ENCODE measurements at places on chromosomes 5 and 9.

GRCh38 chr9:129177443-129177790 lies 644 bp downstream of the IER5L start:
- peak; percentile 66 for DNase-seq

GRCh38 chr9:76906647-76906975 lies 697 bp upstream of the PRUNE2 start:
- no peak for DNase-seq

GRCh38 chr5:89267788-89268187 lies 384.8 kb upstream of the MEF2C start:
- no peak for DNase-seq

GRCh38 chr5:166768536-166768935 lies 1522.9 kb upstream of the WWC1 start:
- no peak for DNase-seq

- DNase-seq, result no peak
These were observed 26.7 kb upstream of the FCN1 start for GRCh38 chr9:134944351-134944802.

- no peak for DNase-seq
These were observed 110.0 kb downstream of the ISOC1 start for GRCh38 chr5:129204525-129204924.

DNA sequence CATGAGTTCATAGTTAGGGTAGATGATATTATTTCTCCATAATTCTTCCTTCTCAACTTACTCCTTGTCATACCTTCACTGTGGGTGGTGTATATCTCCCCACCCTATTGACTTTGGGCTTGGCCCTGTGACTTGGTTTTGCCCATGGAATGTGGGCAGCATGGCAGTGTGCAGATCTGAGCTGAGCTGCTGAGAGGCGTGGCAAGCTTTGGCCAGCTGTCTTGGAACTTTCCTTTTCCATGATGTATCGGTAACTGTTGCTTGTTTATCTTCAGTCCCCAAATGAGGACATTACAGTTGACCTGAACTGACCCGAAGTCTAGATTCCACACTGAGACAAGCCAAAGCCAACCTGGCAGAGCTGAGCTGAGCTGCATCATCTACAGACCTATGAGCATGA lies 70.4 kb downstream of the RALGPS1 start:
- no peak for DNase-seq

- no peak for DNase-seq
These were observed 114.6 kb upstream of the ADAMTSL1 start for GRCh38 chr9:18359335-18359734.

- no peak for DNase-seq
These were observed 1085.7 kb downstream of the TAF11L14 start for GRCh38 chr5:18720002-18720401.

DNA sequence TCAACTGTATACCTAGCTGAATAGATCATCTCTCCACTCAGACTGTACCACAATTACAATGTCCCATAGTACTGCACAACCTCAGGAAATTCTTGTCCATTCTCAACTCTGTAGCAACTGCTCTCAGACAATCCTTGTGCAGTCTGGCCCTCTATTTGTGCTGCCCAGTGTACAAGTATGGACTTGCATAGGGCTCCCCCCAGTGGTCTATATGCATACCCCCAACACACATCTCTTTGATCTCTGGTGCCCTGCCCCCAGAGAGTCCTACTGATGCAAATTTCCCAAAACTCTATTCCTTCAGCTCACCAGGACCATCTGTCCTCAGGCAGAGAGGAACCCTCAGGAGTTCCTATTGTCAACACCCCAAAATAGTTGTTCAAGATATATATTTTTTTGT lies 205.3 kb downstream of the SLCO4C1 start:
- peak; percentile 5 for DNase-seq

- DNase-seq, result no peak
These were observed 156.4 kb upstream of the IRX4 start for GRCh38 chr5:2039180-2039531.

- no peak for DNase-seq
These were observed 69.6 kb upstream of the NR5A1 start for GRCh38 chr9:124576751-124577150.

DNA sequence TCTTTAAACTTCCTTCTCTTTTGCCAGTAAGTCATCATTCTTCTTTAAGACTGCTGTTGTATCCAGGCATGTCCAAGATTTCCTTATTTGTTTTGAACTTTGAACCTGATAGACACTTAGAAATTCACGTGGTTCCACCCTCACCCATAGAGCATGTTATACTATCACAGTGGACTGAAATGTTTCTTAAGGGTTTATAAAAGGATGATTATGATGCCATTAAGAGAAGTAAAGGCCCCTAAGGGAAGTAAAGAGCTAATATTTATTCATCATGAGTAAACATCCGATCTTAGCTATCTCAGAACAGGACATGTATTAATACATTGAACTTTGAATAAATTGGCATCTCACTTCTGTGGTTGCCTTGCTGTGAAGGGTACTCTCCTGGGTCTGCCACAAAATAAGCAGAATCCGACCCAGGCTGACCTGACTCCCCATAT lies 49.8 kb downstream of the PRKACG start:
- no peak for DNase-seq

GRCh38 chr9:134618163-134618832 lies 23.3 kb upstream of the COL5A1 start:
- no peak for DNase-seq

DNA sequence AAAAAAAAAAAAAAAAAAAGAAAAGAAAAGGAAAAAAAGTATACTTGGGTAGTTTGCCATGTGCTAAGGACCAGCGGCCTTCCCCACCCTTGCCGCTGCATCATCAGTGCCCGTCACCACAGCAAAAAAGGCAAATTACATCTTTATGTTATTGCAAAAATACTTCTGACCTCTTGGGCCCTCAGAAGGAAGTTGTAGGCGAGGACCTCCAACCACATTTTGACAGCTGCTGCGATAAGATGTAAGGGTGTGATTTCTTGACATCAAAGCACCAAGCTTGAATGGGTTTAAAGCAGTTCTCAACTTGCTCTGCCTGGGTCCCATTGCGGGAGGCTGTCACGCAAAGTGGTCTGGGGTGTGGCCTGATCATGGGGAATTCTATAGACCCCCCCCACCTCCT lies 39.2 kb downstream of the DMRT1 start:
- DNase-seq, result no peak

DNA sequence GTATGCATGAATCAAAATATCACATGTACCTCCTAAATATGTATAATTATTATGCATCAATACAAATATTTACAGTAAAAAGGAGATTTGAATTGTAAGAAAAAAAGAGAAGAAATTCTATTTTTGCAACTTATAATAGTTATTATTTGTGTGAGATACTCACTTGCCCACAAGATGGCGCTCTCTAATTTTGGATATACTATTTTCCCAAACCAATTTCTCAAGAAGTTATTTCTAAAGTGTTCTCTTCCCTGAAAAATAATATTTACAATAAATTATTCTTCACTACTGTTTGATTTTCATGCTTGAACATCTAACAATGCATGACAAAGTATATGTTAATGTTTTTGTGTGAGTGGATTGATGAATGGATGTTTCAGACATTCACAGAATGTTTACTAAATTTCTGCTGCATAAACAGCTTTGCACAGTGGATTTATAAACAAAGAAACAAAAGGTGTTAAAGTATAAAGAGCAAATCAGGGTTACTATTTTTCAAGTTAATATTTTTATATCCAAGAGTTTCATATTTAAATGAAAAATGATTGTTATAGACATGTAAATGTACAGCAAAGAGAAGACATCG lies 503.4 kb downstream of the PDE4D start:
- no peak for DNase-seq

- DNase-seq, result no peak
These were observed at the start of gene NEK6 for GRCh38 chr9:124257844-124258606. Gene NEK6, plus strand, starts transcription at chr9:124257949. Its CDS starts 44,016 bp downstream, at chr9:124301965.

DNA sequence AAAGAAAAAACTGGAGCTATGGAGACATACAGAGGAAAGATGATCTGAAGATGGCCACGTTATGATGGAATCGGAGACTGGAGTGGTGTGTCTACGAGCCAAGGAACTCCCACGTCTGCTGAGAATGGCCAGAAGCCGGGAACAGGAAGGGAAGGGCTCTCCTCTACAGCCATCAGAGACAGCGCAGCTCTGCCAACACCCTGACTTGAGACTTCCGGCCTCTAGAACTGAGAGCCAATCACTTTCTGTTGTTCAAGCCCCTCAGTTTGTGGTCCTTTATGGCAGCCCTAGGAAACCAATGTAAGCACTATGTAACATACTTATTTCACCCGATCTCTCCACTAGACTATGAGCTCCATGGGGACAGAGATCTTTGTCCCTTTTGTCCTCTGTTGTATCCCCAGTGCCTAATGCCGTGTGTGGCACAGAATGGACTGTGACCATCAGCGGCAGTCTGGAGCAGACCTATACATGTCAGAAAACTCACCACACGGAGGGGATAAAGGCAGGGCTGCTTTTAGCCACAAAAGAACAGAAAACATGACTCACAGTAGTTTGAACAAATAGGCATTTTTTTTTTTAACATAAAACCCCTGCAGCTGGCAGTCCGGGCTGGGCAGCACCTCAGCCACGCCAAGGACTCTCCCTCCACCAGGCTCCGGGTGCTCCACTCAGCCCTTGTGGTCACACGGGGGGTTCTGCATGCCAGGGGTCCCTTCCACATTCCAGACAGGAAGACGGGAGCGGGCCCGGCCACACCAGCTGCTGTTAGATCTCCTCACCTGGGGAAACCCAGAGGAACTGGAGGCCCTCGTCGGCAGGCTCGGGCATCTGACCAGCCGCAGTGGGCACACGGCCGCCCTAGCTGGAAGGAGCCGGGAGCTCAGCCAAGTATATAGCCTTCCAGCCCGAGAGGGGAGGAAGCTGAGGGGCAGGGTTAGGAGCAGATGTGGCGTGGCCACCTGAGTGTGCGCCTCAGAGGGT lies 16.1 kb upstream of the MXD3 start:
- DNase-seq, result no peak

- DNase-seq, result no peak
These were observed 8.9 kb downstream of the UBE2QL1 start for GRCh38 chr5:6457592-6457991.

GRCh38 chr9:127917603-127918002 lies 762 bp upstream of the ST6GALNAC4 start:
- no peak for DNase-seq

DNA sequence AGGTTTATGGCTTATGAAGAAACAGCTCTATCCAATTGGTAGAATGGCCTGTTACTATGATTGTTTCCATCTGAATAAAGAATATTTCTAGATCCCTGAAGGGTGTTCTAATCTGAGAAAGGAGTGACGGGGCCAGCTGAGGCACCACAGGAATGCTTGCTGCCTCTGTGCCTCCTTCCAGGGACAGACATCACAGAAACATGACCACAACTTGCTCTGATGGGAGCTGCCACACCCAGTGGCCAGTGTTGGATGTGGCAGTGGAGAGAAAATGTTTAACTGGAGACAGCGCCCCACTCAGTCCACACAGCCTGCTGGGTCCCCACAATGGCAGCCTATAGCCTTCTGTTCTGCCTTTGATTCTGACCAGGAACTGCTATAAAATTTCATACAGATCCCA lies 38.6 kb upstream of the TESK1 start:
- DNase-seq, result no peak
